ENCODE measurements at places on chromosomes 4 and X.

DNA sequence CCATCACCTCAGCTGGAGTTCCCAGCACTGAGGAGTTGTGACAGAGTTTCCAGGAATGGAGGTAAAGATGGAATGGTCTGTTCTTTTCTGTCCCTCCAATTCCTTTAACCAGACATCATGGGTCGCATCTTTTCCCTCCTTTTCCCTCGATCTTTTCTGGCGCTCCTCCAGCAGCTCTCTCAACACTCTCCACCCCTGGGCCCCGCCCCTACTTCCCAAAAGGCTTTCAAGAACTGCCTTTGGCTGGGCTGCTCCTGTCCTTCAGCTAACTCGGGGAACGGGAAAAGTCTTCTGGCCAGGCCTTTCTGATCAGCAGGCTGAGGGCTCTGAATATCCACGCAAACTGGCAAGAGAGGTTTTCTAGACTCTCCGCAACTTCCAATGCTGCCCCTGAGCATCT is 34.0 kb downstream of the UTP14A start:
- DNase-seq: no peak

DNA sequence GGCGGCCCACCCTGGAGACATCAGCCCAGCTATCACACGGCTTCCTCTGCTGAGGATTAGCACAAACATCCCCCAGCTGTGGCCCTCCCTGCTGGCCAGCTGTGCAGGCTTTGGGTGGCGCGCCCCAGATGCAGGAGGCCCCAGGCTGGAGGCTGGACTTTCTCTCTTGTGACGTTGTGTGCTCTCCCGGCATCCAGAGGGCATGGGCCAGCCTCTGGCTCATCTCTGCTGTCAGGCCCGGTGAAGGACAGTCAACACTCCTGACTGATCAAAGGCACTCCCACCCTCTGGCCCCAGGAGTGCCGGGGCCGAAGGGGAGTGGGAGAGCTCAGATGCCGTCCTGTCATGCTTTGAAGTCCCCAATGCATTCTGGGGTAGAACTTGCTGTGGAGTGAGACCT is 29.9 kb upstream of the PJA1 start:
- DNase-seq: no peak

GRCh38 chrX:132489578-132490419 is 961 bp upstream of the MBNL3 start:
- DNase-seq: no peak

- no peak for DNase-seq
These were observed 815.5 kb downstream of the FAT4 start for GRCh38 chr4:126130215-126130614.

DNA sequence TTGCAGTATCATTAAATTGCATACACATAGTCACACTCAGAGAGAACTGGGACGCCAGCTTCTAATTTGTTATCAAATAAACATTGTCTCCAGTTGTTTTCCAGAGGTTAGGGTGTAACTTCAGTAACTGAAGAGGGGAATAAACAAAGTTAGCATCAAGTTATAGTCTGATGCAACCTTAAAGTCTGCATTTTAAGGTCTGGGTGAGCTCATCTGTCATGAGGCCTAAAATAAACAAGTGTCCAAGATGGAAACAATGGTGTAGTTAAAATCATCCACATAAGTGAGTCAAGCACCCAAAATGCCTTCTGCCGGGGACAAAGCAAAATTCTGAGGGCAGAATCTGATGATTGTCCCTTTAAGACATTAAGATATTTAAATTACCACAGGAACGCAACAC is 70.3 kb upstream of the EMCN start:
- no peak for DNase-seq

DNA sequence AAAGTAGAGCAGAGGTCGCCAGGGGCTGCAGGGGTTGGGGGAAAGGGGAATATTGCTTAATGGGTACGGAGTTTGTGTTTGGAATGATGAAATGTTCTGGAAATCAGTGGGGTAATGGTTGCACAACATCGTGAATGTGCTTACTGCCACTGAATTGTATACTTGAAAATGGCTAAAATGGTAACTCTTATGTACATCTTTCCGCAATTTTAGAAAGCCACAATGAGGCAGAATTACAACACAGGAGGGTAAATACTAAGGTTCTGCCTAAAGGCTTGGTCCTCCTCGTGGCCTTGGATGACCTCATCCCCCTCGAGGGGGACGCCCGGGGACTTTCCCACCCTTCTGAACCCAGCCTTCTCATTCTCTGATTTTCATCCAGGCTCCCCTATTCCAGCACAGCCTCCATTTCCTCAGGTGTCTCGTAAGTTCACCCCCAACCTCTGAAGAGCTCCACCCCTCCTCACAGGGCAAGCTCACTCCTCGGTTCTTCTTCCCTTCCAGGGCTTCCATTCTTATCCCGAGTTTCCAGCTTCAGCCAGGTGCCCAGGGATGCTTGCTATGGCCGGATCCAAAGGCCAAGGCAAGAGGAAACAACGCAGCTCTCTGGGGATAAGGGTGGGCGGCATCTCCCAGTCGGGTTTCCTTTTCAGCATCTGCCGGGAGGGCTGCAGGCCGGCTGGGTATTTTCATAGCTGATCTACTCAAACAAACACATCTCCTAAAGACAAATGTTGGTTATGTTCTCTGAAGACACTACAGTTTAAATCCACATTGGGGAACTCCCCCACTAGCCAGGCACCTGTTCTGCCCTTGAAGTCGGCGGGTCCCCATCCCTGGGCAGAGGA is 71.3 kb upstream of the ACSL1 start:
- DNase-seq: no peak

- no peak for DNase-seq
These were observed 56.2 kb downstream of the PROM1 start for GRCh38 chr4:16027626-16028025.

- DNase-seq: no peak
These were observed 860 bp downstream of the FAM50A start for GRCh38 chrX:154444755-154445246.

DNA sequence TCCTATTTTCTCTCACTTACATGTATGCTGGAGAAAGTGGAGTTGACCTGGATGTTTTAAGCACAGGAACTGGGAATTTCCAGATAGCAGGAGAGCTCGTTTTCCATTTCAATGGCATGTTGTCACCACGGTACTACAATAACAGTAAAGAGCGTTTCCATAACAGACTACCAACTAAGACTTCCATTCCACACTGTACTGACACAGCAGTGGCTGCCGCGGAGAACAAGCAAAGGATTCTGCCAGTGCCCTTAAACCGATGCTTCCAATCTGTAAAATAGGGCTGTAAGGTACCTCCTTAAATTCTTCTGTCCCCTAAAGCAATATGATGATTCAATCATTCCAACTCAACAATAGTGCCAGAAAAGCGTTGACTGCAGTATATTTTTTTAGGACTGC is 143.9 kb downstream of the KLHL13 start:
- DNase-seq: no peak

DNA sequence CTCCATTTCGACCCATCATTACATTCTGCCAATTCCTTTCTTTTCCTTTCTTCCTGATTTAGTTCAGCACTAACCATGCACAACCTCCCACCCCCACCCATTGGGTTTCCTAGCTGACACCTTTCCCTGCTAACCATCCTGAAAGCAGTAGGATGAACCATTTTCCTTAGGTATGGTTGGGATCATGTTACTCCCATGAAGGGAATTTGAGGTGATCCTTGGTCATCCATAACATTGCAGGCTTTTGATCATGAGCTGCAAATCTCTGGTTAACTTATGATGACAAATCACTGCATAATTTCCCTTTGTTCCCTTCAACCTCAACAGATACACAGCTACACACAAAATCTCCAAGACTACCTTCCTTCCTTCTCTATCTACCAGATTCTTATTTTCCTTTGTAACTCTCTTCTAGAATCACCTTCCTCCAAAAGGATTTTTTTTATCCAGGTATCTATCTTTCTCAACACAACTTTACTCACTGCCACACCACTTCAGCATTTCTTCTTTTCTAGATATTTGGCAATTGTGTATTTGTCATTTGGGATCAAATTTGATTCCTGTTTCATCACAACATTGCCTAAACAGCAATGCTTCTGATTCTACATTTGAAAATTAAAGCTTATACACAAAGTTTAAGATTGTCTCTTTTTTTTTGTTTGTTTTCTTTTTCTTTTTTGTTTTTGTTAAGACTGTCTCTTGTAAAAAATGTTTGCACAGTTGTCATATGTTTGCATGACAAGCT is 145.1 kb downstream of the RBM47 start:
- DNase-seq: no peak

DNA sequence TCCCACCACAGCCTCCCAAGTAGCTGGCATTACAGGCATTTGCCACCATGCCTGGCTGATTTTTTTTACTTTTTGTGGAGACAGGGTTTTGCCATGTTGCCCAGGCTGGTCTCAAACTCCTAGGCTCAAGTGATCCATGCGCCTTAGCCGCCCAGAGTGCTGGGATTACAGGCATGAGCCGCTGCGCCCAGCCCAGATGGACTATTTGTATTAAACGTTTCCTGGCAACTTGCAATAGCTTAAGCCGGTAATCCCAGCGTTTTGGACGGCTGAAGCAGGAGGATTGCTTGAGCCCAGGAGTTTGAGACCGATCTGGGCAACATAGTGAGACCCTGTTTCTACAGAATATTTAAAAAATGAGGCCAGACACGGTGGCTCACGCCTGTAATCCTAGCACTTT is 18.4 kb downstream of the UBE2K start:
- no peak for DNase-seq

DNA sequence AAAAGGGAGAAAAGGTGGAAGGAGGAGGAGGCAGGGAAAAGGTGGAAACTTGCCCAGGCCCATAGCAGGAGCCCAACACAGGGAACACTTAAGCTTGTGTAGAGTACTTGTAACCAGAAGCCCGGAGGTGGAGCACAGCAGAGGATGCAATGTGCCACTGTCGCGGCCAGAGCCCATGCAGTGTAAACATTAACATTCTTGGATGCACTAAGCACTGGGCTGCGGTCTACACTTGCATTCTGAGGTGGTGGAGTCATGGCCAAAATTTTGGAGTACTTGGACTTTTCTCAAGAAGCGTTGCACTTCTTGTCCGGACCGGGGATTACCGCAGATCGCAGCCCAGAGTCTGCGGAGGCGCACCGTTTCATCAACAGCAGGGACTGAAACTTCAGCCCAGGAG is 4.5 kb upstream of the RHOXF1 start:
- DNase-seq: no peak

DNA sequence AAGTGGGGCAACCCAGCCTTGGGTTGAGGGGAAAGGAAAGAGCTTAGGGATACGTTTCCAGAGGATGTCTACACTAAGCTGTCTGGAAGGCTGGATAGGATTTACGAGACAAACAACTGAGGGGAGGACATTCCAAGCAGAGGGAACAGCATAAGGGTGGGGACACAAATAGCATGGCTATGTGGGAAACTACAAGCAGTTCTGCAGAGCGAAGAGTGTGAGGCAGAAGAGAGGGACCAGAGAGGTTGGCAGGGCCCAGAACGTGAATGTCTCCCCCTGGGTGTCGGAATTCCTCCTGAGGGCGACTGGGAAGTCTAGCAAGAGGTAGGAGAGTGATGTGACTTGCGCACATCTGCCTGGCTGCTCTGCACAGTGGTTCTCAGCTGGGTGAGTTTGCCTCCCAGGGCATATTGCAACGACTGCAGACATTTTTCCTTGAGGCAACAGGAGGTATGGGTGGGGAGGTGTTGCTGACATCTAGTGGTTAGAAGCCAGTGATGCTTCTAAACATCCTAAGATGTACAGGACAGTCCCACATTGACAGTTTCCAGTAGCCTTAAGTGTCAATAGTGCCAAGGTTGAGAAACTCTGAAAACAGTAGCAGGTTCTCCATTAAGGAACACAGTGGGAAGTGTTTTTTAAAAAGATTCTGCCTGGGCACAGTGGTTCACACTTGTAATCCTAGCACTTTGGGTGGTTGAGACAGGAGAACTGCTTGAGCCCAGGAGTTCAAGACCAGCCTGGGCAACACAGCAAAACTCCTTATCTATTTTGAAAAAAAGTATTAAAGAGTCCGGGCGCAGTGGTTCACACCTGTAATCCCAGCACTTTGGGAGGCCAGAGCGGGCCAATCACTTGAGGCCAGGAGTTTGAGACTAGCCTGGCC is 9.2 kb downstream of the NDUFA1 start:
- peak; percentile 63 for DNase-seq

DNA sequence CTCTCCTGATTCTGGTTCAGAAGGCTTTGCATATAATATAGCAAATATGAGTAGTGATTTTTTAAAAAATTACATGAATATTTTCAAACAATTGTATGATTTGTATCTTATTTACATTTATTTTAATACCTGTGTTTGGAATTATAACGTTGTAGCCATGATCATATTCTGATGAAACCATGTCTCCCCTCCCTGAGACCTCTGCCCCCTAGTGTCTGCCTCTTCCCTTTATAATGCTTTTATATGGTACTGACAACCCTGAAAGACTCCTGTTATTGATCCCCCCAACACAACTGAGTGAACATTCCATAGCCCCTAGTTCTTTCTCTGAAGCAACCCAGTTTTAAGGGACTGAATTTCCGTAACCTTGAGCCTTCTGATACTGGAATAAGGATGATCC is 187.4 kb downstream of the SOX3 start:
- no peak for DNase-seq

DNA sequence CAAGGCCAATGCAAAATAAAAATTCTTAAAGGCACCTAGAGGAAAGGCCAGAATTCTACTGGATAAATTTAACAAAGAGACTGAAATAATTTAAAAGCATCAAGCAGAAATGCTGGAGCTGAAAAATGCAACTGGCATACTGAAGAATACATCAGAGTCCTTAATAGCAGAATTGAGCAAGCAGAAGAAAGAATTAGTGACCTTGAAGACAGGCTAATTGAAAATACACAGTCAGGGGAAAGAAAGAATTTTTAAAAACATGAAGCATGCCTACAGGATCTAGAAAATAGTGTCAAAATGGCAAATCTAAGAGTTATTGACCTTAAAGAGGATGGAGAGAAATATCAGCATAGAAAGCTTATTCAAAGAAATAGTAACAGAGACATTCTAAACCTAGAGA is 371.7 kb downstream of the KLHL13 start:
- no peak for DNase-seq

DNA sequence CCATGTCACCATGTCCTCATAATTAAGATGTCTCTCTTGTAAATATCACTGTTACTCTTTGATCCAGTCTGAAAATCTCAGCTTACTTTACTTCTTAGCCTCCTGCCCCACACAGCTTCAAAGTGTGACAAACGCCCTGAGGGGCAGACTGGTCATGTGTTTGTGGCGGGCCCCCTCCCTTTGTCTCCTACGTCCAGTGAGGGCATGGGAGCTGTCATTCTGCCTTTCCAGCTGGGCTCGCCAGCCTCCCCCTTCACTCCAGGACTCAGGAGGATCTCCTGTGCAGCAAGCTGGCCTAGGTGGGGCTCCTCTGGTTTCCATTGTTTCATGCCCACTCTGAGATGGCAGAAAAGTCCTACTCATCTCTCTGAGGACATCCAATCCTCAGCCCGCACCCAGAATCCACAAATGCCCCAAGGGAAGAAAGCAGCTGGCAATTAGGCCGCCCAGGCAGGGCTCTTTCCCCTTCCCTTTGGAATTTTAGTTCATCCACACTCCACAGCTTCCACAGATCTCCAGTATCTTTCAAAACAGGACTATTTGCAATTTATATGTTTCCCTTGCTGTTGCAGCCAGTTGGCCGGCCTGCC is 86.4 kb upstream of the C4orf50 start:
- no peak for DNase-seq

DNA sequence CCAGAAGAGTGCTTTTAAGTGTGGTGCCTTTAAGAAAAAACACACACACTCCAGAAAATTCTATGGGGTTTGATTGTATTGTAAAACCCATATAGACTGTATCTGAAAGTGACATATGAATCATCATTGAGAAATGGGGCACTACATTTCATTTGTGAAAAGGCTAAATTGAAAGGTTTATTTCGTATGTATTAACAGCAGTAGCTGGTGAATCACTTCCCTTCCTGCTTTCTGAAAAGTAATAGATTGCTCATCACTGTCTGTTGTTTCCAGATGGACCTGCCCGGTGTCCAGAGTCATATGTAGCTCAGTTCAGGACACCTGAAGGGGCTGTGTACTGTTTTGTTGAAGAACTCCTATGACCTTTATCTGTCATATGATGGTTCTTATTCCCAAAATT is 28.1 kb upstream of the HPRT1 start:
- DNase-seq: no peak

Data from NCI-H526 (cell line).